ENCODE measurements at places on chromosomes 6 and 20.

DNA sequence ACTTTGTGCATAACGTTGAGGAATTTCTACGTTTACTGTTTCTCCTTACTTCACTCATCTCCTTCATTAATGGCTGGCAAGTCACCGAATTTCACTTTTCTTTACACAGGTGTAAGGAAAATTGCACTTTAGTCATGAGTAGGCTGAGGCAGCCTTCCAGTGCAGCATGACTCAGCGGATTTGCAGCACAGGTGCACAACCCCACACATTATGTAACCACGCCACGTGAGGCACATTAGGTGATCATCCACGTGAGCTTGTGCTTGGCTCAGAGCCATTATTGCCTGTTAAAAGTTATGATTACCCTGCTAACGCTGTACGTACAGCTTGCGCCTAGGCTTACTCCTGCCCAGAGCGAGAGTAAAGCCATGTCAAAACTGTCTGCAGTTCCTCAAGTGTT, 158.8 kb downstream of the NKAIN2 start:
- DNase-seq, result peak; percentile 90

GRCh38 chr6:516213-516612, 124.7 kb downstream of the IRF4 start:
- DNase-seq, result no peak

- no peak for DNase-seq
Measured at GRCh38 chr20:46027245-46027853, 1.7 kb upstream of the SLC12A5 start.

- no peak for DNase-seq
Measured at GRCh38 chr6:168182366-168182765, 103.4 kb upstream of the FRMD1 start.

- DNase-seq, result no peak
Measured at GRCh38 chr20:64077541-64077875, 1.8 kb downstream of the RGS19 start.

DNA sequence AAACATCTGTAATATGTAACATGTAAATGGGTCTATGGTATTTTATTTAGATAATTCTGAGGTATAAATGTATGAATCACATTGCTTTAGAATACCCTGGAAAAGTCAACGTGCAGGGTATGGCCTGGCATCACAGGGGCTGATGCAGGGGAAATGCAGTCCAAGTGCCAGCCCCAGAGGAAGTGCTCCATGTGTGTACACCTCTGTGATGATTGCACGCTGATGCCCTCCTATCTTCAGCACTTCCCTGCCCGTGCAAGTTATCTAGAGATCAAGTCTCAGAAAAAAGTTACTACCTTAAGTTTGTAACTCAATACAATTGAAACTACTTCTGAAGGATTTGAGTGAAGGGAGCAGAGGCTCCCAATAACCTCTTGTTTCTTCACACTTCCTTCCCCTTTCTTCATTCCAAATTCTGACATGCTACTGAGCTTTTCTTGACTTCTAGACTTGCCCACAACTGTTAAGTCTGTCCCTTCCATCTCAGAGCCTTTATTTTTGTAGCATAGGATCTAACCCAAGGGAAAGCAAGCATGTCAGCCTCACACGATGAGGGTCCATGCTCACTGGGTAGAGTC, 2.2 kb downstream of the SMLR1 start:
- no peak for DNase-seq

GRCh38 chr20:11851646-11852045, 66.0 kb upstream of the BTBD3 start:
- DNase-seq, result no peak

DNA sequence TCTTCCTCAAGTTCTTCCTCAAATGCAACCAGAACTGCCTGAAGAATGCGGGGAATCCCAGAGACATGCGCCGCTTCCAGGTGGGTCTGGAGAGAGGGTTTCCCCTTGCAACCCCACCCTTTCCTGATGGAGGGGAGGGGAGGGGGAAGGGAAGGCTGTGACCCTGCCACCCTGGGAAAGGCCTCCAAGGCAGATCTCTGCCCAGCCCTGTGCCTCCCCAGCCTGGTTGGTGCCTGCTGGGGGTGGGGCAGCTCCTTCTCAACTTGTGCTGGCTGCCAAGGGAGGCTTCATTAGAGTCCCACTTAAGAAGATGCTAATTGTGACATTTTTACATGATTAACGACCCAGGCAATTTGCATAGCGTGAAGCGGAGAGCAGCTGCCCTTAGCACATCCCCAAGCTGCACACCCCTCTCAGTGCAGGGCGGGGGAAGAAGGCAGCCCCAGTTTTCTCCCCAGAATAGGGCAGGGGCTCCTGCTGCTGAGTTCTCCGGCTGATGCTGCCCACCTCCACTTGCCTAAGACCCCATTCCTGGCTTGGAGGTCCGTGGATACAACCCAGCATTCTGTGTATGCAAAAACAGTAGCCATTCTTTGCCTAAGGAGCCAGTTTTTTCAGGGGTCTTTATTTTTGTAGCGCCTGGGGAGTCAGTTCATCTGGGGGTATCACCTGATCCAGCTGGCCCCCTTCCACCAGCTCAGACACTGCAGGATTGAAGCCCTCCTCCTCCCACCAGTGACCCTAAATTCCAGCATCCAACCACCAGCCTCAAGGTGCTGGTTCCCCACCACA, 51.7 kb downstream of the CPXM1 start:
- DNase-seq, result no peak

GRCh38 chr20:20333866-20334265, 34.0 kb upstream of the INSM1 start:
- DNase-seq, result no peak

DNA sequence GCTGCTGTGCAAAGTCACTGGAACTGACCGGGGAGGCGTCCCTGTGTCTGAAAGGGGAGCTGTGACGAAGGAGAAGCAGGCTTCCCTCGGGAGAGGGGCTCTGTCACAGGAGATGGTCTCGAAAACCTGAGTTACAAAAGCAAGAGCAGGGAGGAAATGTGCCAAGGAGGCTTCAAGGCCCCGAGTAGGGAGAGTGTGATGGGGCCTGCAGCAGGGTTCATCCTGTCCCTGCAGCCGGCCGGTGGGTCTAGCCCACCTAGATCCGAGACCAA, 16.7 kb downstream of the DYNLT1 start:
- DNase-seq, result no peak

GRCh38 chr6:139927236-139927635, 552.8 kb upstream of the CITED2 start:
- DNase-seq, result no peak

GRCh38 chr20:20267685-20268370, 100.1 kb upstream of the INSM1 start:
- peak; percentile 98 for DNase-seq

Data from NCI-H2171 (cell line).